ENCODE measurements at places on chromosomes 1 and 21.

DNA sequence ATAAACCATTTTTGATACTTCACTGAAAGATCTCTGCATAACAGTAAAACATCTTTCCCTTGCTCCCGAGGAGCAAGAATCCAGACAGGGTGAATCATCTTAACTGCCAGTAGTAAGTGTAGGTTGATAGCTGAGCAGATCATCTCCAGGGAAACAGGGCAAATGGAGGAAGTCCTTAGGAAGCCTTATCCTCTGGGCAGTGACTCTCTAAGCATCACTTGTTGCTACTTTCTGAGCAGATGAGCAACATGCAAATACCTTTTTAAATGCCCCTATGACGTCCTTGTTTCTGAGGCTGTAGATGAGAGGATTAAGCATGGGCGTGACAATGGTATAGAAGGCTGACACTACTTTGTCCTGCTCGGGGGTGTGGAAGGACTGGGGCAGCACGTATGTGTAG is 8.9 kb downstream of the OR2T11 start:
- no peak for DNase-seq

DNA sequence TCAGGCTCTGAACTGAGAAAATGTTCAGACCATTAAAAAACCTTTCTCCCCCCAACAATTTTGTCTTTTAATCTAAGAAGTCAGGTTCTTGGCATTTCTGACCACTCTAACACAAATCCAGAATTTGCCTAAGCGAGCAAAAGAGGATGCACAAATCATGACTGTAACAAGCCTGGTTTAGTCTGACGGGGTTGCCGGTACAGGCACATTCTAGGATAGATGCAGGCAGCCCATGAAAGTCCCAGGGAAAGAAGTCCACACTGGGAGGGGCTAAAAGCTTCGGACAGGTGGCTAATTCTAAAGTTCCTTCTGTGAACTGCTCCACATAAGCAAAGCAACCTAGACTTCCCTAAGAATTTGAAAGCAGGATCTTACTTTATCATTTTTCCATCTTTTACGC is 48.0 kb upstream of the KCNE1 start:
- no peak for DNase-seq

GRCh38 chr1:205963352-205964155 is 20.3 kb upstream of the SLC26A9 start:
- DNase-seq = no peak

GRCh38 chr21:33865996-33866575 is 49.5 kb downstream of the ATP5PO start:
- DNase-seq = no peak

GRCh38 chr1:160108888-160109662 is 6.5 kb upstream of the ATP1A2 start:
- no peak for DNase-seq

DNA sequence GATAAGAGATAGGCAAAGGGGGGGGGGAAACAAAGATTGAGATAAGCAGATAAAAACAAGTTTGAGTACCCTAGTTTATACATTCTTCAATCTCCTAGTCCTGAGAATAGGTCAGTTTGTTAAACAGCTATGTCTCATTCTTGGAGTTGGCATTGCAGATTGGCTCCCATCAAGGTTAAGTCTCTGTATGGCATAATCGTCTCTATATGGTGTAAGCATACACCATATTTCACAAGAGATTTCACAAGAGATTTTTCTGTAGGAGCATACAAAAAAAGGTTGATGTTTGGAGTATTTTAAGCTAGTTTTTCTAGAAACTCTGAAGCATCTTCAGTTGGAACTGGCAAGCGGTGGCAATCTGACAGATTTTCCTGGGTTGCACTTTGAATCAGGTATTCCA is 35.8 kb downstream of the NCAM2 start:
- DNase-seq = no peak

- no peak for DNase-seq
Observed at GRCh38 chr1:55640708-55641473, 425.7 kb upstream of the USP24 start.

- no peak for DNase-seq
Observed at GRCh38 chr1:32848354-32849063, 22.2 kb downstream of the FNDC5 start.

GRCh38 chr1:115112496-115113375 is 23.4 kb upstream of the TSPAN2 start:
- DNase-seq = no peak

- no peak for DNase-seq
Observed at GRCh38 chr21:45017039-45017960, 57.1 kb upstream of the ADARB1 start.

DNA sequence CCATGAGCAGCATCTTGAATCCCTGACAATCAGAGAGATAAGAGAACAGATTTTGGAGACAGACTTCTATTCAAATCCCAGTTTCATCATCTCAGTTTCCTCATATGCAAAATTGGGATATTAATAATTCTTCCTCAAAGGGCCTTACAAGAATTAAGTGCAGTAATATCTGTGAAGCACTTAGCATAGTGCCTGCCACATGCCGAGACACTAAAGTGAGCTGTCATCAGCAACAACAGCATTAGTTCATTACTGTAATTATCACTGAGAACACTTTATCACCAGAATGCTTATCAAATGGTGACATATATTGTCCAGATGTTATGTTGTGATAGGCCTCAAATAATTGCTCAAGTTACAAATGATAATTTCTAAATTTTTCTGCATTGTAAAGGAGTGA is 922 bp upstream of the FCRLB start:
- DNase-seq = no peak

DNA sequence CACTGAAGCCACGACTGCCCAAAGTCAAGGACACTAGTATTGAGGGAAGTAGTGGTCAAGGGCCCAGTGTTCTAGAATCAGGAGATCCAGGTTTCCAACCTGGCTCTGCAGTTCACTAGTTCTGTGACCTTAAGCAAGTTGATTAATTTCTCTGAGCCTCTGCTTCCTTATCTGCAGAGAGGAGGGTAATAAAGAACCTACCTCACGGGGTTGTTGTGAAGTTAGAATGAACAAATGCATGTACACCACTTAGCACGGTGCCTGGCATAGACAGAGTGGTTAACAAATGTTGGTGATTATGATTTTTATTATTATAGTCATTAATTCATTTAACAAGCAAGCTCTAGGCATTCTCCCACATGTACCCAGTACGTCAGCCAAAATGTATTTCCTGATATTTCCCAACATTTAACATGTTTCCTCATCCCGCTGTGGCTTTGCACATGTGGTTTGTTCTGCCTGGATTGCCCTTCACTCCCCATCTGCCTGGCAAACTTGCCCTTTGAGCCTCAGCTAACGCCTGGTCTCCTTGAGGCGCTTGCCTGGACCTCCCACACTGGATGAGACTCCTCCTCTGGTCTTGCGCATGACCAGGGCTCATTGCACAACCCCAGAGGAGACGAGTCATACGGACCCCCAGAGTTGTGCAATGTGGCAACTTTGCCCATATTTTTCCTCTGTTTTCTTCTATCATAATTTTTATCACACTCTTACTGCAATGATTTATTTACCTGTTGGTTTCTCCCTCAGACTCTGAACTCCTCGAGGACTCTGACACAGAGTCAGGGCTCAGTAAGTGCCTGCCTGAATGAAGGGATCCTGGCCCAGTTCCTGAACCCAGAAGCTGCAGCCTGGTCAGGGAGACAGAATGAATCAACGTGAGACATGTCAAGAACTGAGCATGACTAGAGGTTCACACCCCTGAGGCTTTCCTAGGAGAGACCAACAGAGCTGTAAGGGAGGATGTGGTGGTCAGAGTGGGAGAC is 20.7 kb upstream of the MFSD2A start:
- peak; percentile 96 for DNase-seq

Data from RWPE2 (cell line).